ENCODE measurements at places on chromosomes 4 and X.

DNA sequence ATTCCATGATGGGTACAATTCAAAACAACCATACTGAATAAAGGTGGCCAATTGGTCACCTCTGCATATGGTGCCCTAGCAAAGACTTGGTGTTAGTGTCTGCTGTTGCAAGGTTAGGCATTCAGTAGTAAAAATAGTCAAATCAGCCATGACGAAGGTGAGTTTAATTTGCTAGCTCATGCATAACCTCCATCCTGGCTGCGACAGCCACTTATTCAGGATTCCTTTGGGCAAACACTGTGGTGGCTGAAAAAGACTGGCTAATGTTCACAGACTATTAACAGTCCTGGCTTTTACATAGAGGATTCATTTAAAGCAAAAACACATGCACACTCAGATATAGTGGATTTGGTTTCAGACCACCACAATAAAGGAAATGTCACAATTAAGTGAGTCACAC, 34.8 kb upstream of the MAP9 start:
- DNase-seq = no peak

DNA sequence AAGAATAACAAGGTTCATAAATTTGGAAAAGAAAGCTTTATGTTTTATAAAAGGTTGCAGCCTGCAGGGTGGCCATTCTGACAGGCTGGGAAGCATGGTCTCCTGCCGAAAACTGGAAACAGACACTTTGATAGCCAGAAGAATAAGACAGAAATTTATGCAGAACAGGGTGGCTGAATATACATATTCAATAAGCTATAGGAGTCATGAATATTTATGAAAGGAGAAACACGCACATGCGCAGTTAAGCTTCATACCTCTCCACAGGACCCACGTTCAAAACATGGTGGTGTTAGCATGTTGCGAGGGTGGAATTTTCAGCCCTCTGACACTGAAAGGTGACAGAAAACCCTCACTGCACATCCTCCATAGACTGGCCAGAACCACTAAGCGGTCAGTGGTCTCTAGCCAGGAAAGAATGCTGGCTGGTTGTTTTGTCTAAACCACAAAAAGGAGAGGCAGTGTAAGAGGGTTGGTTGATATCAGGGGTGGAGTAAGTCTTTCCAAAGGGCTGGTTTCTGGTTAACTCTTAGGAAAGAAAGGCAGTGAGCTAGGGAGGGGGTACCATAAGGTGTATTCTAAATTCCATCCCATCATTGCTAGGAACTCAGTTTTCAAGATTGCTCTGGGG, 58.2 kb downstream of the ANXA10 start:
- DNase-seq = no peak

- no peak for DNase-seq
Measured at GRCh38 chr4:24236532-24236931, 346.7 kb upstream of the PPARGC1A start.

GRCh38 chr4:185359767-185360446, 35.8 kb downstream of the LRP2BP start:
- DNase-seq = no peak

GRCh38 chr4:114782415-114783214, 184.0 kb downstream of the UGT8 start:
- DNase-seq = no peak

DNA sequence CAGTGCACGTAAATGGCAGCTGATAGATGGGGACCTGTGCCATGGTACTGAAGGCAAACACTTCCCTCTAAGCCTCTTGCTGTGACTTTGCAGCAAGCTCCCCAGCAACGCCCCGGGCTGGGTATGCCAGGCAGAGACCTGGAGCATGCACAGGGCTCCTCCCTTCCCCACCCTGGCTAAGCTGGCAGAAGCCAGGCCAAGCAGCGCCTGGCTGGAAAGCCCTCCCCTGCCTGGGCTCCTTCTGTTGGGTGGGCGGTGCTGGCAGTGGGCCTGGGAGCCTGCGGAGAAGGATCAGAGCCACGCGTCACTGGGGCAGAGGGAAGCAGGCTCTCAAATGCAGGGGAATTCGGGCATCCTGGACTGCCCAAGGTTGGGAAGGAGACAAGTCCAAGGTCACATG, 3.6 kb downstream of the ATP2B3 start:
- no peak for DNase-seq

DNA sequence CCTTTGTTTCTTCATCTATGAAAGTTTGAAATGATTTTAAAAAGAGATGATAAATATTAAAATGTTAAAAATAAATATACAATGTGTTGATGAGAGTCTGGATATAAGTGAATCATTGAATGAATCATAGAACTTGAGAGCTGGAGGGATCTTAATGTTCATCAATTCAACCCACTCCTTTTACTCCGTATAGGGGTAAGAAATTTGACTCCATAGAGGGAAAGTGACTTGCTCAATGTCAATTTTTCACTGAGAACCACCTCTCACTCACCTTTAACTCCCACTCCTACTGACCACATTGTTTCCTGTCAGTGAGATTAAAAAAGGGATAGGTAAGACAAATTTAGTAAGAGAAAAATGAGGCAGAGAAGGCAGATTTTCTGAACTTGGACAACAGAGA, 557.2 kb upstream of the GRIA3 start:
- no peak for DNase-seq

GRCh38 chrX:110251526-110251925, 66.4 kb downstream of the AMMECR1 start:
- DNase-seq = no peak

GRCh38 chr4:24265989-24266388, 318.4 kb downstream of the DHX15 start:
- DNase-seq = no peak

DNA sequence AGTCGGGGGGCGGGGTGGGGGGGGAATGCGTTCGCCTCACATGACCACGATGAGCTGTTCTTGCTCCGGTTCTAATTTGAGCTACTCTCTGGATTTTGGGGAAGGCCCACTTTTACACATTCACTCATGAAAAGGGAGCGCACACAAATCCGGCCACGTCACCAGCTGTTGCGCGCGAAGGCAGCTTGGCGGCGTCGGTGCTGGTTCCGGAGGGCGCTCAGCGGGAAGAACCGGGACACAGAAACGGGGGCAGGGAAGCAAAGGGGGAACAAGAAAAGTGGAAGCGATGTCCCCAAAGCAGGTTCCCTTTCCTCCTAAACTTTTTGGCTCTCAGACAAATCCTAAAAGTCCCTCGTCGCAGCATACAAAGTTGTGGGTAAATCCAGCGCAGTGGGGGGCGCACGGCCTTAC, 605 bp downstream of the ANXA5 start:
- DNase-seq = peak; percentile 92
